ENCODE measurements at places on chromosomes 1 and 21.

GRCh38 chr1:227583354-227583753 is 20.0 kb downstream of the ZNF678 start:
- no peak for DNase-seq

GRCh38 chr21:41016472-41016871 is 151.5 kb upstream of the BACE2 start:
- no peak for DNase-seq

DNA sequence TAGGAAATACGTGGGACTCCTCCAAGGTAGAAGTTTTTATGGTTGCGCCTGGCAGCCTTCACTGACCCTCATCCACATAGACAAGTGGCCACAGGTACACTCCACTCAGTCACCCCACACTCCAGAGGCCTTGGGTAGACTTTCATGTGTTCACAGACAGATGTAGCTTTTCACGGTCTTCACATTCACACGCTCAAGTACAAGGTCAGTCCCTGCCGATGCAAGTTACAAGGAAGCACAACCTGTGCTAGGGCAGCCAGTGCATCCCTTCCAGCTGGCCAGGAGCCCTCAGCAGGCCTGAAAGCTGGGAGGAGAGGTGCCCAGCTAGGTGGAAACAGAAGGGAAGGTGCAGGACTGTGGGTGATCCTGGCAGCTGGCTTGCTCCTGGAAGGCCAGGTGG is 55.5 kb upstream of the FAM20B start:
- no peak for DNase-seq

- no peak for DNase-seq
These were observed 5.3 kb upstream of the MAP3K7CL start for GRCh38 chr21:29125191-29125590.

- DNase-seq: no peak
These were observed 4.1 kb upstream of the TMEM240 start for GRCh38 chr1:1544544-1544943.

GRCh38 chr1:210300923-210301614 is 27.6 kb upstream of the HHAT start:
- no peak for DNase-seq

DNA sequence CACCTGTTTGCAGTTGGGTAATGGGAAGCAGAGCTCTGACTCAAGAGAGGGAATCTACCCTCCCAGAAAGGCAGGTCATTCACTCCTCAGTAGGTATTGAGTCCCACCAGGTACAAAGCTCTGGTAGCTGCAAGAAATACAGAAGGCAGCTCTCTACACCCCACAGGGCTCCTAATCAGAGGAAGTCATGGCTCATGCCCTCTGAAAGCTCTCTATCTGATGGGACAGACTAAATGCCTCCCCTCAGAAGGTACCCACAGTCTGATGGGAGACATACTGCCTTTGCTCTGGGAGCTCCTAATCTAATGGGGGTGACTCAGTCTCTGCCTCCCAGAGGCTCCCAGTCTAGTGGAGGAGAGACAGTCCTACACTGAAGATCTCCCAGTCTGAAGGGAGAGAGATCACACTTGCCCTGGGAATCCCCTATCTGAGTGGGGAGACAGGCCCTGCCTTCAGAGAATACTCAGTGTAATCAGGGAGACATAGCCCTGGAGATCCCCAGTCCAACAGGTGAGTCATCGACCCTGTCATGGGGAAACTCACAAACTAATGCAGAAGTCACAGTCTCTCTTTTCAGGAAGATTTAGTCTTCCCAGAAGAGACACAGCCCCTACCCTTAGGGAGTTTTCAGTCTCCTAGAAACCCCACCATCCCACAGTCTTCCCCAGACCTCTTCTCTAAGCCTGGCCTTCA is 23.7 kb downstream of the CAMK1G start:
- DNase-seq: no peak

DNA sequence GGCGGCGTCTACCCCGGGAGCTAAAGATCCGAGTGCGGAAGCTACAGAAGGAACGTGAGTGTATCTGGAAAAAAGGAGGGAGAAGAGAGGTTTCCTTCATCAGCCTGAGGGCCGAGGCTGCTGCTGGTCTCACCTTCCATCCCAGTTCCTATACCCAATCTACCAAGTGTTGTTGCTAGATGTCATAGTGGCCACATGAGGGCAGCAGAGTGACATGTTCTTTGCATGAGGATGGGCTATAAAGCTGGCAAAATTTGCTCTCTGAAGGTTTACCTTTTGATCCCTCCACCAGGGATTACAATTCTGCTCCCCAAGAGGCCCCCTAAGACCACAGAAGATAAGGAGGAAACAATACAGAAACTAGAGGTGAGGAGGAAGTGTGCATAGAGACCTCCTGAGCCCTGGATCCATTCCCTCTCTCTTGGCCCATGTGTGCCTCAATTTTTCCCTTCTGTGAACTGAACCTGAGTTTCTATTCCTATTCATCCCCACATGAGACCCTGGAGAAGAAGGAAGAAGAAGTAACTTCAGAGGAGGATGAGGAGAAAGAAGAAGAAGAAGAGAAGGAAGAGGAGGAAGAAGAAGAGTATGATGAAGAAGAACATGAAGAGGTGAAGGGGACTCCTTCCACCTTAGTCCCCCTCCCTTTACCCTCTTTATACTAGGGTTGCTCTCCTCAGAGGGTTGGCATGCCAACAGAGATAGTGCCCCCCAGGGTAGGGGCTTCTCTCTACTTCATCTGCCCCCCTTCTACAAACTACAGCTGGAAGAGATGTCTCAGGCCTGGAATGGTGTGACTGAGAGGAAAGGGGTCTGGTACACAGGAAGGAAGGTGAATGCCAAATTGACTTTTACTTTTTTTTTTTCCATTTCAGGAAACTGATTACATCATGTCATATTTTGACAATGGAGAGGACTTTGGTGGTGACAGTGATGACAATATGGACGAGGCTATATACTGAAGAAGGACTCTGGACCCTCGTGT is 13.3 kb downstream of the POLR3GL start:
- peak; percentile 61 for DNase-seq

DNA sequence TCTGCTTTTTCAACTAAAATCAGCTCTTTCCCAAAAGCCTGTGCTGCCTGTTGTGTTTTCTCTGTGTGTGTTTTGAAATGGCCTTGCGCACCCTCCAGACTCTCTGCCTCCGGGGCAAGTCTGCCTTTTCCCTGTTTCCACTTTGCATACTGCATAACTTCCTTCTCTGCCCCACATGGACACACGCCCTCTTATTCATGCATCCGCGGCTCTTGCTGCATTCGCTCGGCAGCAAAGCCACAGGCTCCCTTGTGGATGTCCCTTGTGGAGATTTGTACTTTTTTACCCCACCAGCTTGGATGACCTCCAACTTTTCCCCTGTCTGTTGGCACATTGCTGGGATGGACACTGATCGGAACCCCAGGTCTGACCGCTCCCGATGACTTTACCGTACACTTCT is 147.6 kb downstream of the ADSS2 start:
- no peak for DNase-seq

DNA sequence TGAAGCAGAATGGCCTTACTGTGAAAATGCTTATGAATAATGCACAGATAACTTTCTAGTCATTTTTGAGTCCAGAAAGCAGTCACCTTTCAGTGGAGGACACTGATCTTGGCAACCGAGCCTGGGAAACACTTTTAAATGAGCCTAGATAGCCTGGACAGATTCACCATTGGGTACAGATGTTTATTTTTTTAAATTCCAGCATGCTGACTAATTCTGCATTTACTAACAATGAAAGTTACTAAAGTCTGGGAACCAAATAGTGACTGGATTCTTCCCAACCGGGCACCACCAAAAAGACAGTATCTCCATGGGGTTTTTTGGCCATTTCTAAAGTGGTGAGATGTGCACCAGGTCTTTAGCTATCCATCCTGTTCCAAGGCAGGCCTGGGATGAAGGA is 3.3 kb upstream of the FMOD start:
- DNase-seq: no peak

DNA sequence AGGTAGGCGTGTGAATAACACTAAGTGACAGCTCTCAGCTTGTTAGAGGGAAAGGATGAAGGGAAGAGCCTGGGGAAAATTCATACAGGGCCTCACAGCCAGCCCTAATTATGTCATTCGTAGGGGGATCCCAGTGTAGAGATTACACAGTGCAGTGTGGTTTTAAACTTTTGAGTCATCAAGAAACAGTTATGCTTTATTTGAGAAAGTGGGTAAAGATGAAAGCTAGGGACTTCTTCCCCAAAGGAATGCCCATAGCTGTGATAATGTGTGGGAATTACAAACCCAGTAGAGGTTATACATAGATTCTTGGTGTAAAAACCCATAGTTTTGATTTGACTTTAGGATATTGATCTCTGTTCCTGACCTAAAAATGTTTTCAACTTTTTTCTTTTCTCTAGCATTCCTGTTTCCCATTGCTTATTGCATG is 1.9 kb downstream of the TTF2 start:
- no peak for DNase-seq

DNA sequence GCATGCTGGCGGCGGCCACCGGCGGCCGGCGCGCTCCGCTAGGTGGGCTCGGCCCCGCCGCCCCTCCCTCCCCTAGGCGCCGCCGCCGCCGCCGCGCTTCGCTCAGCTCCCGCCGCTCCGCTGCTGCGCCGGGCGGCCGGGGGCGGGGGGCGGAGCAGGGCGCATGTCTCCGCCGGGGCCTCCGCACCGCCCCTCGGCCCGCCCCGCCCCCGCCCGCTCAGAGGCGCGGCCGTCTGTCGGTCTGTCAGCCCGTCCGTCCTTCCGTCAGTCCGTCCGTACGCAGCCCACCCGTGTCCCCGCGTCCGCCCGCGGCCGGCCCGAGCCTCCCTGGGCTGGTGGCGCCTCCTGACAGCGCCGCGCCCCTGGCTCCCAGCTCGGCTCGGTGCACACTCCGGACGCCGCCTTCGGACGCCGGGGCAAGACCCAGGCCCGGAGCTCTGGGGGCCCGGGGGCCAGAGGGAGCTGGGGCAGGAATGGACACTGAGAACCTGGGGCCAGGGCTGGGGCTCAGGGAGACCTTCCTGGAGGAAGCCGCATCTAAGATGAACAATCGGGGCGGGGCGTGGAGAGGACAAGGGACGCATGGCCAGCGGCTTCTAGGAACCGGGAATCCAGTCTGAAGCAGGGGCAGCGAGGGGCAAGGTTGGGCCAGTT is at the start of gene GPR153:
Gene GPR153, minus strand, starts transcription at position 138 of the 654 bp plus-strand sequence. CDS start 6,193 bp downstream, outside the sequence.
- peak; percentile 29 for DNase-seq

- no peak for DNase-seq
These were observed 9.7 kb downstream of the CA6 start for GRCh38 chr1:8955406-8955805.

DNA sequence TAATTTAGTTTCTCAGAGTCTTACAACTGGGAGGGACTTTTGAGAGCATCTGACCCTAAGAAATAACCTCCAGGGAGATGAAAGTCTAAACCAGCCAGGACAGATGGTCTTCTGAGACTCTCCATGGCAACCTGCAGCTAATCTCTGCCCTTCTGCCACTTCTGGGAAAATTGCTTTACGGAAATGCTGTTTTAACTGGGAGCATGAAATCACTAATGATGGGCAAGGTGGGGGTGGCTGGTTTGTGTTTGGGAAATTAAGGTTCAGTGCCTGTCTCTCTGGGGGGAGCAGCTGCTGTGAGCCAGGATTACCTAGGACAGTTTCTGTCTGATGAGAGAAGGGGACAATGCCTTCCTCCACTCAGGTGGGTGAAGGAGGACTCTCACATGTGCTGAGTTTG is 33.2 kb downstream of the ROR1 start:
- DNase-seq: no peak

- no peak for DNase-seq
These were observed 42.7 kb downstream of the ZSCAN20 start for GRCh38 chr1:33515112-33515511.

DNA sequence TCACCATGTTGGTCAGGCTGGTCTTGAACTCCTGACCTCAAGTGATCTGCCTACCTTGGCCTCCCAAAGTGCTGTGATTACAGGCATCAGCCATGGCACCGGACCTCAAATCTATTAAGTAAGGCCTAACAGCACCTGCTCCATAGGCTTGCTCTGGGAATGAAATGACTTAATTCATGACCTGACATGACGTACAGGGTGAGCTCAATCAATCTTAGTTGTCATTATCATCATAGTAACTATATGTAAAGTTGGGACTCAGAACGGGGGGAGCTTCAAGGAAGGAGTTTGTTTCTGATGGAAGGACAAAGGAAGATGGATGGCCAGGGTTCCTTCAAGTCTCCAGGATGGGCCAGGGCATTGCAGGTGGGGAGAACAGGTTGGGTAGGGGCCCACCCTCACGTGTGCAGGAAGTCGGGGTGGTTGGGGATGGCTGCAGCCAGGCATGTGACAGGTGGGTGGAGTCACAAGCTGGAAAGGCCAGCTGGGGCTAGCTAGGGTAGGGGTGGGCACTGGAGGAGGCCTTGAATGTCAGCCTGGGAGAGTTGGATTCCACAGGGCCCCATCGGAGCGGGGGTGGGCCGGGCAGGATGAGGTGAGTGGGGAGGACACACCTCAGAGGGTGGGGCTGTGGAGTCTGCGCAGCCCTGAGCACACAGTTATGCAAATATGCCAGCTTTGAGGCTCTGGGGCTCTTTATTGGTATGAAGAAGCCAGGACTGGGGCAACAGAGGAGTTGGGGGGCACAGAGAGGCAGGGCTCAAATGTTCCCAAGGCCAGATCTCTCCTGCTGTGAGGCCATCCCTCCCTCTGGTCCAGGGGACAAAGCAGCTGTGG is 9.6 kb downstream of the TRIM62 start:
- no peak for DNase-seq

GRCh38 chr1:117237726-117238381 is 27.1 kb upstream of the VTCN1 start:
- no peak for DNase-seq

- no peak for DNase-seq
These were observed 4.1 kb downstream of the ZNF683 start for GRCh38 chr1:26368486-26368885.

- DNase-seq: no peak
These were observed 18.5 kb upstream of the GBP3 start for GRCh38 chr1:89041119-89041641.

- no peak for DNase-seq
These were observed 296.2 kb downstream of the LMX1A start for GRCh38 chr1:165060285-165060793.

GRCh38 chr1:112964347-112964746 is 8.4 kb upstream of the SLC16A1 start:
- no peak for DNase-seq

DNA sequence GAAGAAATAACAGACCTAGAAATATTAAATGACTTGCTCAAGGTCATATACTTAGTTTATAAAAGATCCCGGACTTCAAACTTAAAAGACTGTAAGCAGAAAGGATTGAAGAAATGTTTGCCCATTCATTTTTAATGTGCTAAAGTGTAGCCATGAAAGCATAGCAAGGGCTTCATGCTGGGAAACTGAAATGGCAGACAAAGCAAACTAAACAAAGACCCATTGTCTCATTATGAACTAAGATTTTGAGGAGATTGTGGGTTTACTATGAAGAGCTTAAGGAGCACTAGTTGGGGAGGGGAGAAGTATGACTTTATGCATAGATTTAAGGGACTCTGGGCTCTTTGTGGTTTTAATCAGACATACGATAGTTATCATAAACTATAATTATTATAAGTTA is 26.3 kb downstream of the ADAMTS1 start:
- DNase-seq: no peak

- DNase-seq: no peak
These were observed 125.8 kb upstream of the HOOK1 start for GRCh38 chr1:59688976-59689375.

GRCh38 chr1:46790446-46791101 is 8.3 kb upstream of the CYP4B1 start:
- DNase-seq: no peak
